Left ventricle myocardium superior (tissue), 1 donor: ENCODE measurements at places on chromosomes 12 and 14. TPM values are rescaled to one million over a fixed set of nuclear protein-coding genes. Genes with fewer than 3 reads are reported as not detected.

GALC gene
- 15.2 TPM for total RNA-seq

TSPAN19 gene
- total RNA-seq, result not detected

PIP4P1 gene
- 17.7 TPM for total RNA-seq

HOXC11 gene
- not detected for total RNA-seq

NEK9 gene
- 119 TPM for total RNA-seq

BCL11B gene
- total RNA-seq, result 0.20 TPM

KLHDC1 gene
- 6.0 TPM for total RNA-seq

NKX2-1 gene
- total RNA-seq, result not detected

OTUB2 gene
- total RNA-seq, result 0.52 TPM

RHEBL1 gene
- 0.32 TPM for total RNA-seq

SLC5A8 gene
- not detected for total RNA-seq

SPIC gene
- total RNA-seq, result not detected

CNTN1 gene
- total RNA-seq, result 0.57 TPM

GALNT9 gene
- 1.6 TPM for total RNA-seq
